A673 (cell line): ENCODE measurements at places on chromosomes 12 and 14. TPM values are rescaled to one million over a fixed set of nuclear protein-coding genes. Genes with fewer than 3 reads are reported as not detected.

DNA sequence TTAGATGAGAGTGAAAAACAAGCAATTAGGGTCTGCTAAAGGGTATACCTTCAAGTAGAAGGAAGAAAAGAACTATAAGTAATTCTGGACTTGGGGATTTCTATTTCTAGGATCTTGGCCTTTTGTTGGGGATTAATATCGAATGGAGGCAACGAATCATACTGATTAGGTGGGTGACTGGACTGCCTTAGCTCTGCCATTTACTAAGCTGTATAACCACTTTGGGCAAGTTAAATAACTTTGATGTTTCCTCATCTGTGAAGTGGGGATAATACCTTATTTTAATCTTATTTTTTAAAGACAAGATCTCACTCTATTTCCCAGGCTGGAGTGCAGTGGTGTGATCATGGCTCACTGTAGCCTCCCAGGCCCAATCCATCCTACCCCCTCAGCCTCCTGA lies 6.6 kb downstream of the IKBIP start:
- no peak for DNase-seq
- no peak overlapping the region for H3K27ac ChIP-seq
- no peaks in the 10 kb centered on the region for H3K36me3 ChIP-seq
- no peak overlapping the region for H3K4me3 ChIP-seq

- H3K27me3 ChIP-seq, result no peaks in the 10 kb centered on the region
- H3K36me3 ChIP-seq, result no peaks in the 10 kb centered on the region
- H3K4me3 ChIP-seq, result no peak overlapping the region
- peaks cover 11% of the 10 kb centered on the region for H3K4me1 ChIP-seq
Measured at GRCh38 chr12:51751661-51752060, 96.9 kb downstream of the FIGNL2 start.

- no peaks in the 10 kb centered on the region for H3K36me3 ChIP-seq
- H3K27ac ChIP-seq, result no peak overlapping the region
- H3K4me3 ChIP-seq, result no peak overlapping the region
Measured at GRCh38 chr14:48417715-48418500, 742.5 kb upstream of the MDGA2 start.

- H3K4me3 ChIP-seq, result no peak overlapping the region
- H3K4me1 ChIP-seq, result peaks cover 6% of the 10 kb centered on the region
- no peak for DNase-seq
- no peaks in the 10 kb centered on the region for H3K36me3 ChIP-seq
Measured at GRCh38 chr14:55701638-55702037, 121.6 kb downstream of the KTN1 start.

Gene KRT73
- total RNA-seq, result not detected in 2 replicates

Gene PTGDR
- not detected in 2 replicates for total RNA-seq

DNA sequence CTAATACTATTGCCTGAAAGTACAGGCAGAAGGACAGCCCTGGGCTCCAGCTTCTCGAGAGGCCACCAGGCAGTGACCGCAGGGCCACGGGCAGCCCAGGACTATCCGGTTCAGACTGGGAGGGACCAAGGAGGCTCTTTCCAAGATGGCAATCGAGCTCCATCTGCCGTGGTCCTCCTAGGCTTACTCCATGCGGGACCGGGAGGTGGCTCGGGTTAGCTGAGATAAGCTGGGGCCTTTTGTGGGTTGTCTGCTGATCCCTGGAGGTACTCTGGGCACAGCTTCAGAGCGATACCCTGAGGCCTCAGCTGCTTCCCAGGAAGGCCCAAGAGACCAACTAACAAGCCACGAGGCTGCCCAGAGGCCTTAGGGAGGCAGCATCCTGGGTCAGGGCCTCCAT lies 33.1 kb downstream of the SNRNP35 start:
- H3K27me3 ChIP-seq, result no peaks in the 10 kb centered on the region
- H3K4me3 ChIP-seq, result no peak overlapping the region
- no peak overlapping the region for H3K27ac ChIP-seq
- no peaks in the 10 kb centered on the region for H3K4me1 ChIP-seq
- no peak for DNase-seq

DNA sequence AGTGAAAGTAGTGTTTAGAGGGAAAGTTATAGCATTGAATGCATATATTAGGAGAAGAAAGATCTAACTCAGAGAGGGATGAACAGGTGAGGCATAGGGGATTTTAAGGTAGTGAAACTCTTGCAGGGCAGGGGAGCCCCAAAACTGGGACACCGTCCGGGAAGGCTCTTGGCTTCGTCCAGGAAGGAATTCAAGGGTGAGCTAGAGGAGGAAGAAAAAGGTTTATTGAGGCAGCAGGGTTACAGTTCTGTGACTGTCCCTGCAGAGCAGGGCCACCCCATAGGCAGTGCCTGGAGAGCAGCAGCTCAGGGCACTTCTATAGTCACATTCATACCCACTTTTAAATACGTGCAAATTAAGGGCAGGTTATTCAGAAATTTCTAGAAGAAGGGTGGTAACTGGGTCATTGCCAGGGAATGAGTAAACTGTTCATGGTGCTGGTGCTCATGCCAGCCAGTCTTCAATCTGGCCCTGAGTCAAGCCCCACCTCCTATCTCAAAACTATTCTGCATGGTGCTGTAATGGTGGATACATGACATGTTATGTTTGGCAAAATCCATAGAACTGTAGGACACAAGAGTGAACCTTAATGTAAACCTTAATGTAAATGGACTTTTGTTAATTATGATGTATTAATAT lies 1.2 kb upstream of the OAS1 start:
- H3K4me3 ChIP-seq, result no peak overlapping the region
- peaks cover 21% of the 10 kb centered on the region for H3K4me1 ChIP-seq
- H3K27ac ChIP-seq, result no peak overlapping the region
- no peaks in the 10 kb centered on the region for H3K36me3 ChIP-seq
- DNase-seq, result no peak

- H3K4me3 ChIP-seq, result no peak overlapping the region
- H3K4me1 ChIP-seq, result no peaks in the 10 kb centered on the region
- H3K36me3 ChIP-seq, result no peaks in the 10 kb centered on the region
- no peak for DNase-seq
Measured at GRCh38 chr14:51328064-51328771, 88.2 kb downstream of the TMX1 start.

DNA sequence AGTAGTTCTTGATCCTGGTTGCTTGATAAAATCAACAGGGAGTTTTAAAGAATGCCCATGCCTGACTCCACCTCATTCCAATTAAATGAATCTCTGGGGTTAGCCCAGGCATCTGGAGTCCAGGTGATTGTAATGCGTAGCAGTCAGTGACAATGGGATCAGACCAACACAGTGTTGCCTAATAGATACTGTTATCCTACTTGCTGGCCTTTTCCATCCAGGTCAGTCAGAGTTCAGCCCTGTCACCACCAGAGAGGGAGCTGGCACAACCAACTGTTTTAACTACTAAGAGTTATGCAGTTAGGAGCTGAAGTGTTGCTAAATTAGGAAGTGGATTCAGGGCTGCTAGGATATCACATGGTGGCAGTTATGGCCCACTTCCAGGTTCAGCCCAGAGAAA lies 107.1 kb downstream of the GPR135 start:
- peaks cover 26% of the 10 kb centered on the region for H3K4me1 ChIP-seq
- H3K36me3 ChIP-seq, result no peaks in the 10 kb centered on the region
- no peak overlapping the region for H3K4me3 ChIP-seq
- no peak for DNase-seq

Gene ZC2HC1C
- 1.0 TPM in 2 replicates for total RNA-seq

Gene SMCO2
- total RNA-seq, result not detected in 2 replicates

GRCh38 chr14:69002069-69002468 lies 23.0 kb upstream of the ACTN1 start:
- H3K36me3 ChIP-seq, result no peaks in the 10 kb centered on the region
- H3K27ac ChIP-seq, result no peak overlapping the region
- no peaks in the 10 kb centered on the region for H3K4me1 ChIP-seq
- DNase-seq, result no peak
- no peaks in the 10 kb centered on the region for H3K27me3 ChIP-seq

Gene RFX4
- total RNA-seq, result not detected in 2 replicates

Gene ESYT1
- total RNA-seq, result 90.0 and 107 TPM in 2 replicates

GRCh38 chr14:95875831-95876760 lies 536 bp upstream of the TUNAR start:
- peak; percentile 14 for DNase-seq
- H3K4me3 ChIP-seq, result peak overlapping the region; percentile 38
- no peaks in the 10 kb centered on the region for H3K4me1 ChIP-seq
- H3K27me3 ChIP-seq, result peaks cover 97% of the 10 kb centered on the region

Gene SLC6A12
- not detected in 2 replicates for total RNA-seq

Gene WBP11
- 144 and 150 TPM in 2 replicates for total RNA-seq

- no peak overlapping the region for H3K4me3 ChIP-seq
- no peak overlapping the region for H3K27ac ChIP-seq
- H3K27me3 ChIP-seq, result no peaks in the 10 kb centered on the region
- DNase-seq, result no peak
Measured at GRCh38 chr14:29755311-29756018, 172.2 kb downstream of the PRKD1 start.

GRCh38 chr12:49026678-49027480 lies 8.3 kb upstream of the PRKAG1 start:
- peaks cover 99% of the 10 kb centered on the region for H3K36me3 ChIP-seq
- H3K4me1 ChIP-seq, result no peaks in the 10 kb centered on the region
- no peak for DNase-seq
- H3K4me3 ChIP-seq, result no peak overlapping the region
- no peak overlapping the region for H3K27ac ChIP-seq

DNA sequence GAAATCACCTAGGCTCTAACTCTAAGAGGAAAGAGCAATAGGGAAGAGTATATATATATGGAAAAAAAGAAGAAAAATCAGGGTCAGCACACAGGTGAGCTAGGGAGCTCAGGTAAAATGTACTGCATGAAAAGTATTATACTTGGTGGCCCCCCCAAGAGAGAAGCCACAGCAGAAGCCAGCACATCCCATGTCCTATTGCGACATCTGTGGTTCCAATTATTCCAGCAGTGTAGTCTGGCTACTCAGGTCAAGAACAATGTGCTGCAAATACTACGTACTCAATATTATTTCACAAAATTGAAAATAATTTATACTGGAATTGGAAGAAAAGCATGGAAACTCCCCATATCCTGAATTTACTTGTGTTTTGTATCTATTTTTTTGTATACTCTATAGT lies 85.5 kb downstream of the CEP83 start:
- DNase-seq, result no peak
- H3K4me3 ChIP-seq, result no peak overlapping the region
- H3K27ac ChIP-seq, result no peak overlapping the region
- no peaks in the 10 kb centered on the region for H3K36me3 ChIP-seq
- H3K27me3 ChIP-seq, result no peaks in the 10 kb centered on the region

Gene LBHD2
- total RNA-seq, result 0.99 and 2.3 TPM in 2 replicates

DNA sequence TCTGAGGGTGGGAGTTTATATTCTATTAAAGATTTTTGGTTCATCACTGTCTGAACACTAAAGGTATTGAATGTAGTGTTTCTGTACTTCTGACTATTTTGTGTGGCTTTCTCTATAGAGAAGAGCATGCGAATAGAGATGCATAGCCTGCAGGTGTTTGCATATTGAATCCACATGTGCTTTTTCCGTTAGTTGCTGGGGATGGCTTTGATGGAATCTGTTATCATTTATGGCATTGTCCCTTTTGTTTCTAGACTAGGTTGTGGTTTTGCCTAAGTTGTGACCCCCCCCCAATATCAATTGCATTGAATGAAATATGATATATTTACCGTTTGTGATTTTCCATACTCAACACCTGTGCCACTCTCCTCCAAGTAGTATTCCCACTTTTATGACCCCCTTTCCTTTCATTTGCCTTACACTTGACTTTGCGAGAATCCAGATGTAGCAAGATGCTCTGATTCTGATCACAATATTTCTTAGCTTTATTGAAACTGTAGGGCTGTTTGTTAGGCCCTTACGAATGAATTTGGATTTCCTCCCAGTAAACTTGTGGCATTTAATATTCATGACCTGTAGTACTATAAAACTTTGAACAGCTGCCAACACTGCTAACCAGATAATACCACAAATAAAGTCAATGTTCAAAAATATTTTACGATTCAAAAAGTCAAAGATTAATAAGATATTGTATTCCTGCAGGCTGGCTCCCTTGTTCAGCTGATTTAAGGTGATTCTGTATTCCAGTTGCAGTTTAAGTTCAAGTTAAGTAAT lies 176.4 kb downstream of the TMTC2 start:
- H3K4me3 ChIP-seq, result no peak overlapping the region
- peaks cover 25% of the 10 kb centered on the region for H3K4me1 ChIP-seq
- H3K27me3 ChIP-seq, result no peaks in the 10 kb centered on the region
- DNase-seq, result no peak

Gene PELI2
- 5.5 and 8.1 TPM in 2 replicates for total RNA-seq

DNA sequence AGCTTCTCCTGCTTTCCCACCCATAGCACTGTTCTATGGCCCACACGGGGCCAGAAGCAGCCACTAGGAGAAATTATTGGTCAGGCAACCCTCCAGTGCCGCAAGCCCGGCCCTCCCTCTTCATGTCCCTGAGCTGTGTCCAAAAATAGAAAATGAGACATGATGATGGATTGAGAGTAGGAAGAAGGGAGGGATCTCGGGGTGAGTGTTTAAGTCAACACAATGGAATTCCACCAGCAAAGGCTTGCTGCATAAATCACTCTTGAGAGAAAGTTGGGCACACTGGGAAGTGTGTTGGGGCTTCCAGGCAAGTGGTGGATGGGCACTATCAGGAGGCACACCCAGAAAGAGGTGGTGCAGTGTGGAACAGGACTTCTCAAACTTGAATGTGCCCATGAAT lies 94.2 kb downstream of the LLPH start:
- peak; percentile 52 for DNase-seq
- H3K27me3 ChIP-seq, result no peaks in the 10 kb centered on the region
- peak overlapping the region; percentile 2 for H3K27ac ChIP-seq
- H3K4me3 ChIP-seq, result no peak overlapping the region
- H3K4me1 ChIP-seq, result peaks cover 13% of the 10 kb centered on the region
- H3K36me3 ChIP-seq, result no peaks in the 10 kb centered on the region

GRCh38 chr12:8508223-8508622 lies 5.1 kb upstream of the CLEC4D start:
- no peaks in the 10 kb centered on the region for H3K4me1 ChIP-seq
- H3K4me3 ChIP-seq, result no peak overlapping the region
- H3K36me3 ChIP-seq, result no peaks in the 10 kb centered on the region
- DNase-seq, result no peak

Gene CISTR
- not detected in 2 replicates for total RNA-seq

GRCh38 chr14:51498411-51499227 lies 153.1 kb upstream of the FRMD6 start:
- H3K27ac ChIP-seq, result no peak overlapping the region
- H3K4me3 ChIP-seq, result no peak overlapping the region
- no peaks in the 10 kb centered on the region for H3K27me3 ChIP-seq

Gene OR11G2
- total RNA-seq, result not detected in 2 replicates

GRCh38 chr12:124577374-124577773 lies 10.0 kb upstream of the NCOR2 start:
- no peaks in the 10 kb centered on the region for H3K36me3 ChIP-seq
- H3K4me1 ChIP-seq, result peaks cover 3% of the 10 kb centered on the region
- H3K27me3 ChIP-seq, result no peaks in the 10 kb centered on the region

Gene KLHL33
- total RNA-seq, result 0.04 and 0.13 TPM in 2 replicates
